ENCODE measurements at places on chromosomes 6 and 20. TPM values are rescaled to one million over a fixed set of nuclear protein-coding genes. Genes with fewer than 3 reads are reported as not detected.

- DNase-seq, result no peak
Measured at GRCh38 chr6:169292338-169293124, 38.9 kb upstream of the THBS2 start.

DNA sequence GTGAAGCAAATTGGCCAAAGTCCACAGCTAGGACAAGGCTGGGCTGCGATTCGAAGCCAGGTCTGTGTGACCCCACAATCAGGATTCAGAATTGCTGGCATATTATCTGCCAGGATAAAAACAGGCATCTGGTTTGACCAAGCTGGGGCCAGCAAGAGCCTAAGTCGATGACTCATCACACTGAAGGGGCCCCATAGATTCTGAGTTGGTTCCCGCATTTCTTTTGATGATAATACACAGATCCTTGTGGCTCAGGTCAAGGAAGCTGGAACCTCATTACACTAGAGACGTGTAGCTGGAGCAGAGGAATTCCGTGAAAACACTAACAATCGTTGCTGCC is 6.5 kb downstream of the KCNB1 start:
- no peak for DNase-seq

GRCh38 chr6:138430361-138431145 is 26.5 kb downstream of the HEBP2 start:
- no peak for DNase-seq

GRCh38 chr6:131970076-131970859 is 19.1 kb upstream of the CCN2 start:
- DNase-seq, result no peak

GRCh38 chr6:3592371-3592941 is 135.6 kb upstream of the SLC22A23 start:
- no peak for DNase-seq

- no peak for DNase-seq
Measured at GRCh38 chr6:37456816-37457560, 24.0 kb downstream of the CMTR1 start.

- no peak for DNase-seq
Measured at GRCh38 chr6:156395276-156395675, 381.9 kb upstream of the ARID1B start.

GRCh38 chr20:40720826-40721225 is 31.8 kb upstream of the MAFB start:
- no peak for DNase-seq

GRCh38 chr6:112193535-112194051 is 60.8 kb downstream of the LAMA4 start:
- no peak for DNase-seq

DNA sequence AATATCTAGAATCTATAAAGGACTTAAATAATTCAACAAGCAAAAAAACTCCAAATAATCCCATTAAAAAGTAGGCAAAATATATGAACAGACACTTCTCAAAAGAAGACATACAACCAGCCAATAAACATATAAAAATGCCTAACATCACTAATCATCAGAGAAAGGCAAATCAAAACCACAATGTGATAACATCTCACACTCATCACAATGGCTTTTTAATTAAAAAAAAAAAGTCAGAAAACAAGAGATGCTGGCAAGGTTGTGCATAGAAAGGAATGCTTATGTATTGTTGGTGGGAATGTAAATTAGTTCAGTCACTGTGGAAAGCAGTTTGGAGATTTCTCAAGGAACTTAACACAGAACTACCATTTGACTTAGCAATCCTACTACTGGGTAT is 979.6 kb upstream of the MAP3K7 start:
- DNase-seq, result no peak

DNA sequence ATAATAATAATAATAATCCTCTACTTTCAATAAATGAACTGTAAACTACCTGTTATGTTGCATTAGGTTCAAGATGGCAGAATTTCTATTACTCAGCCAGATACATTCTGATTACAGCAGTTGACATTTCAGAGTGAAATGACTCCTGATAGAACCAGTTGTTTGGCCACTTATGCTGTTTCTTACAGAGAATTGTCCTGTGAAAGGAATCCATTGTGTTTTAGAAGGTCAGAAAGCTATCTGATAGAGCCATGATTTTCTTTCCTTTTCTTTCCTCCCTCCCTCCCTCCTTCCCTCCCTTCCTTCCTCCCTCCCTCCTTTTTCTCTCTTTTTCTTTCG is 16.6 kb downstream of the GJA10 start:
- DNase-seq, result no peak

GRCh38 chr6:144416773-144417172 is 131.6 kb downstream of the UTRN start:
- no peak for DNase-seq

GRCh38 chr20:46671866-46672542 is 17.2 kb downstream of the TP53RK start:
- DNase-seq, result no peak

- no peak for DNase-seq
Measured at GRCh38 chr6:133701633-133702331, 187.1 kb upstream of the TCF21 start.

DNA sequence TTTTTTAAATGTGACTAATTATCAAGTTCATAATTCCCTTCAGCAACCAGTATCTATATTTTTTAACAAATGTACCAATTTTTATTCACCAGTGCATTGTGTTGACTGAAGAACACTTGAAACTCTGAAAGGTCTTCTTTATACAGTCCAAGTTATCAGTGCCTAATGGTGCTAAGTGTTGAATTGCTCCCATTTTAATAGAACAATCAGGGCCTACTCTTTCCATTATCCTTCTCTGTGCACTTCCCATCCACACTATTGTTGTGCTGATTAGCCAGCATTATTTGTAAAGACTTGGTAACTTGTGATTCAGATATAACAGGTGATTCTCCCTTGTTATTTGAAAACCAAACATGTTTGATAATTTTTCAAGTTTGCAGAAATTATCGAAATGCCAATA is 1209.7 kb upstream of the MAP3K7 start:
- DNase-seq, result no peak

- no peak for DNase-seq
Measured at GRCh38 chr20:6439737-6440442, 317.1 kb upstream of the FERMT1 start.

GRCh38 chr20:46414608-46415007 is 8.2 kb upstream of the ELMO2 start:
- no peak for DNase-seq

GRCh38 chr6:42326248-42326647 is 108.6 kb upstream of the MRPS10 start:
- no peak for DNase-seq

- no peak for DNase-seq
Measured at GRCh38 chr6:169807699-169808607, 56.5 kb downstream of the ERMARD start.

- no peak for DNase-seq
Measured at GRCh38 chr20:9928281-9928737, 89.4 kb upstream of the PAK5 start.

Gene PRRT1
- 3.3 TPM for total RNA-seq

Gene ASIP
- total RNA-seq, result not detected

Gene MYB
- 5.6 TPM for total RNA-seq

Gene CNR1
- 26.2 TPM for total RNA-seq

Gene CCN5
- not detected for total RNA-seq

Gene PEX7
- total RNA-seq, result 6.9 TPM

Gene MROH8
- total RNA-seq, result 5.7 TPM

Gene C4A
- 13.1 TPM for total RNA-seq

Gene SLC17A9
- total RNA-seq, result 8.3 TPM

Gene TMEM239
- total RNA-seq, result not detected

Gene SLC17A3
- 0.58 TPM for total RNA-seq

Gene SCAF8
- total RNA-seq, result 70.2 TPM

Gene BPHL
- 69.7 TPM for total RNA-seq

Gene PPP1R3G
- not detected for total RNA-seq

Data from progenitor cell of endocrine pancreas (in vitro differentiated cells).